ENCODE measurements at places on chromosomes 5 and 9.

DNA sequence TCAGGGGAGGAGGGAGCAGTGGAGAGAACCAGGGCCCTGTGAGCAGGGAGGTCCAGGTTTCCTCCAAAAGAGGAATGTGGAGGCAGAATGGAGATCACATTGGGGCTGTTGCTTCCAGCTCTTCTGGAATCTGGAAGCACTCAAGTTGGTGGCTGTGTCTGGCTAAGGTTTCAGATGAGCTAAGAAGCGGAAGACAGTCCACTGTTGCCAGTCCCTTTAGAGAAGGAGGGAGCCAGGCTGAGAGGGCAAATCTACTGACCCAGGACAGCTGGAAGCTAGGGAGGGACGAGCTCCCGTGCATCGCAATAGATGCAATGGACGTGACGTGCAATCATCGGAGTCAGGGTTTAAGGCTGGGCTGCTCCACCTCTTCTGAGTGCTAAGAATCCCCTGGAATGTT, 71.2 kb downstream of the TENT4A start:
- no peak for DNase-seq

- peak; percentile 37 for DNase-seq
Observed at GRCh38 chr5:132269635-132270334, 12.3 kb downstream of the PDLIM4 start.

- no peak for DNase-seq
Observed at GRCh38 chr9:5466005-5466404, 15.7 kb downstream of the CD274 start.

GRCh38 chr5:174172152-174172551, 126.6 kb downstream of the NSG2 start:
- no peak for DNase-seq
